ENCODE measurements at places on chromosomes 7 and 10.

- DNase-seq: no peak
Measured at GRCh38 chr10:26780793-26781601, 79.8 kb downstream of the ABI1 start.

GRCh38 chr7:81621893-81622292 lies 148.0 kb downstream of the HGF start:
- DNase-seq: no peak

DNA sequence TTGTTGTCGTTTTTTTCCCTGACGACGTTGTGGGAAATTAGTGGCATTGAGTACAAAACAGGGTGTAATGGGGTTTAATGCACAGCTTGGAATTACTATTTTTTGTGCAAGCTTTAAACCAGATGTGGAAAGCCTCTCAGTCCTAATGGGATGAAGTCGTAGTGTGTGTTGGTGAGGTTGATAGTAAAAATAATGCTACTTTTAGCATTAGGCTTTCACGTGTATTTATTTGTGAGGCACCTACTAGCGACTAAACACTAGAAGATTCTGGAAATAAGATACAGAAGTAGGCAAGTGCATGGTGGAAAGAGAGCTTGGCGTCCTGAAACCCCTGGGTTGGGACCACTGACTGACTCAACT lies 588 bp upstream of the ORC5 start:
- peak; percentile 7 for DNase-seq

- peak; percentile 90 for DNase-seq
Measured at GRCh38 chr7:191105-191980, 1.0 kb upstream of the FAM20C start.

- DNase-seq: no peak
Measured at GRCh38 chr10:44388641-44389040, 3.7 kb upstream of the CXCL12 start.

- DNase-seq: no peak
Measured at GRCh38 chr7:45569290-45569685, 4.9 kb upstream of the ADCY1 start.
